ENCODE measurements at places on chromosomes 3 and 15.
A peak's percentile ranks its signal among the peaks of the same experiment; 100 is the strongest.

GRCh38 chr3:190721330-190721729 is 141.2 kb downstream of the GMNC start:
- no peak for DNase-seq

DNA sequence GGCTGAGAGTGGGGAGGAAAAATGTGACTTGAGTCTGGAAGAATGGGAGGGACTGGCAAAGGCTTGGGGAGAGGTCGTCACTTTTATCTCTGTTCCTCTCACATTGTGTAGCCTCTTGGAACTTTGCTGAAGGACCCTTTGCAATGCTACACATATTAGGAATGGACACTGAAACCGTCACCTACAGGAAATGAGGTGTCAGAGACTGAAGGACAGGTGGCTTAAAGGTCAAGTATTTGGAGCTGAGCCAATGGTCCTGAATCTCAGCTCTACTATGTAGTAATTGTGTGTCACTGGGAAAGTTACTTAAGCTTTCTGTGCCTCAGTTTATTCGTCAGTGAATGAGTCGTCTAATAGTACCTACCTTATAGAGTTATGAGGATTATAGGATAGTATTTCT is 14.7 kb downstream of the MCTP2 start:
- DNase-seq, result no peak

DNA sequence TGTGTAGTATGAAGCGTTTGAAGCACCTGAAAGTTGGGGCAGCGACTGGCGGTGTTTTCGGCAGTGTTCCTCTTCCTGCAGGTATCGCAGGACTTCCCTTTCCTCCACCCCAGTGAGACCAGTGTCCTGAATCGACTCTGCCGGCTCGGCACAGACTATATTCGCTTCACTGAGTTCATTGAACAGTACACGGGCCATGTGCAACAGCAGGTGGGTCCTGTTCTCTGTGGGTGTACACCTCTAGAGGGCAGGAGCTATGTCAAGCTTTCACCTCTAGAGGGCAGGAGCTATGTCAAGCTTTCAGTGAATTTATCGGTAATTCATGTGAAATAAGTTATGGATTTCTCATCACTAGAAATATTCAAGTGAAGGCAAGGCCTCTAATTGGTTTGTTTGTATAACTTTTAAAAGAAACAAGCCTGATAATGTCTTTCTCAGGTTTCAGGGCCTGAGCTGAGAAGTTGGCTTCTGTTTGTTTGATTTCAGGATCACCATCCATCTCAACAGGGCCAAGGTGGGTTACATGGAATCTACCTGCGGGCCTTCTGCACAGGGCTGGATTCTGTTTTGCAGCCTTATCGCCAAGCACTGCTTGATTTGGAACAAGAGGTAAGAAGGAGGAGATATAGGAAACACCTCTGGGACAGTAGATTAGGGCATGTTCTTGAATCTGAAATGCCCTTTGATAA is 5.3 kb downstream of the TUBGCP4 start:
- DNase-seq, result peak; percentile 42

GRCh38 chr15:83053151-83053550 is 13.9 kb downstream of the BTBD1 start:
- DNase-seq, result no peak

- no peak for DNase-seq
Observed at GRCh38 chr3:149479621-149480325, 5.3 kb downstream of the TM4SF4 start.

GRCh38 chr3:33145901-33146580 is 32.2 kb downstream of the CRTAP start:
- no peak for DNase-seq

GRCh38 chr3:197546307-197547085 is 9.3 kb downstream of the BDH1 start:
- DNase-seq, result no peak

- no peak for DNase-seq
Observed at GRCh38 chr3:148735597-148735996, 37.9 kb downstream of the AGTR1 start.

DNA sequence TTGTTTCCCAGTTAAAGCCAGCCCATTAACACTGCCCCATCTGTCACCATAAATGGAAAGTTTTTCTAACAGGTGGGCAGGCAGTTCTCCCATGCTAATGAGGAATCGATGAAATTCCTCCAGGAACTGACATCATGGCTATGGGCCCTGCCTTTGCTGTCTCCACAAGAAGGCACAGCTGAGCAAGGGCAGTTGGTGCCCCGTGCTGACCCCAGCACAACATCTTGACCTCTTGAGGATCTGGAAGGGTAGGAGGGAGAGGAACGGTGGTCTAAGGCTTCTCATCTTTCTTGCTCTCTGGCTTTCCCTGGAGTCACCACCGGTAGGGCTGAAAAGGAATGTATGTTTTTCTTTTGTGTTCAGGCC is 46.7 kb downstream of the CHCHD6 start:
- DNase-seq, result no peak

- no peak for DNase-seq
Observed at GRCh38 chr15:87667643-87668042, 588.9 kb downstream of the NTRK3 start.

- DNase-seq, result no peak
Observed at GRCh38 chr3:33980252-33980651, 181.8 kb downstream of the PDCD6IP start.

DNA sequence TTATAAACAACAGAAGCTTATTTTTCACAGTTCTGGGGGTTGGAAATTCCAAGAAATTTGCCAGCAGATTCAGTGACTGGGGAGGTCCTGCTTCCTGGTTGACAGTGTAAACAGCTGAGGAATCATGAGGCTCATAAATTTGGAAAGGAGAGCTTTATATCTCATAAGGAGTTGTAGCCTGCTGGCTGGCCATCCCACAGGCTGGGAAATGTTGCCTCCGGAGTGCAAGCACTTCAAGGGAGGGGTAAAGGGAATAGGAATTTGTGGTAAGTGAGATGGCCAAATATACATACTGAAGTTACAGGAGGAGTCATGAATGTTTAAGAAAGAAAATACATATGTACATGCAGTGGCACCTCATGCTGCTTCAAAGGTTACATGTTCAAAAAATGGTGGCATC is 217.2 kb upstream of the CBLB start:
- no peak for DNase-seq

DNA sequence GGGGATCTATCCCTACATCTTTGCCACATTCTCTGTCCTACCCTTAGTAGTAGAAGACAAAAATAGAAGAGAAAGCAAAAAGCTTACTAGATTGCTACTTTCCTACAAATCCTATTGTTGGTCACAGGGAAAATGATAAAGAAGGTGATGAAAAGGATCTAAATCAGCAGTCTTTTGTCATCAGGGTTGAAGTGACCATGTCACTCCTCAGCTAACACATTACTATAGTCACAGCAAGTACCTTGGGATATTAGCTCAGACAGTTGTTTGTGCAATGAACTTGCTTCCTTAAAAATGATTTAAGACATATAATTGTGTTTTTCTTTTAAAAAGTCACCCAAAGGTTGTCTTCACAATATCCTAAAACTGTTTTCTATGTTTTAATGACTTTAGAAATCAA is 6.3 kb downstream of the ST3GAL6 start:
- no peak for DNase-seq

GRCh38 chr3:78645628-78646310 is 1122.0 kb downstream of the ROBO1 start:
- DNase-seq, result no peak

DNA sequence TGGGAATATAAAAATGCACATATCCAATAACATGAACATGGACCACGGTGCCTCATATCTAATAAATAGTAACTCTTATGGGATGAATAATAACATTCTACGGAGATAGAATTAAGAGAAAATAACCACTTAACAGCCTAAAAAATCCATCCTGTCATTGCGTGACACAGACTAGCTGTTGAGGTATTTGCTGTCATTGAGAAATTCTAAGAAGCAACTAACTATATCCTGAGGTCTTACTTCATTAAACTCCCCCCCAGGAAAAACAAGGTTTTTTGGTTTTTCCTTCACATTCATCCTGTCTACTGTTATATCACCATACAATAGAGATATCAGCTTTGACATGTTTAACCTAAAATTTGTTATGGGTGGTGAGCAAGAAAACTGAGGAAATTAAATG is 14.3 kb downstream of the CEP152 start:
- no peak for DNase-seq

DNA sequence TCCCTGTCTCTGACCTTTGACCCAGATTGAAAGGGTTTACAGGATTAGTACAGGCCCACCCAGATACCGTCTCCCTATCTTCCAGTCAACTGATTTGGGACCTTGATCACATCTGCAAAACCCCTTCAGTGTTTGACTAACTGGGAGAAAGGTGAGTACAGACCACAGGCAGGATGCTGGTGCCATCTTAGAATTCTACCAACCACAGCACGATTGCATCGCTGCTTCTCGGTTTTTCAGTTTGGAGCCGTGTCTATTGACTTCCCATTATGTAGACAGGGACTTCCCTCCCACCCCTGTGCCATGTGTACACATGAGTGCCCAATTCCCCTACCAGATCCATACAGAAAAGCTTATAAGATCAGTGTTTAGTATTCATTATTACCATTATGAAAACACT is 6.6 kb upstream of the KLF13 start:
- peak; percentile 45 for DNase-seq

GRCh38 chr3:33063651-33064051 is 33.3 kb downstream of the GLB1 start:
- no peak for DNase-seq

- no peak for DNase-seq
Observed at GRCh38 chr3:149390294-149390693, 12.8 kb upstream of the TM4SF1 start.

DNA sequence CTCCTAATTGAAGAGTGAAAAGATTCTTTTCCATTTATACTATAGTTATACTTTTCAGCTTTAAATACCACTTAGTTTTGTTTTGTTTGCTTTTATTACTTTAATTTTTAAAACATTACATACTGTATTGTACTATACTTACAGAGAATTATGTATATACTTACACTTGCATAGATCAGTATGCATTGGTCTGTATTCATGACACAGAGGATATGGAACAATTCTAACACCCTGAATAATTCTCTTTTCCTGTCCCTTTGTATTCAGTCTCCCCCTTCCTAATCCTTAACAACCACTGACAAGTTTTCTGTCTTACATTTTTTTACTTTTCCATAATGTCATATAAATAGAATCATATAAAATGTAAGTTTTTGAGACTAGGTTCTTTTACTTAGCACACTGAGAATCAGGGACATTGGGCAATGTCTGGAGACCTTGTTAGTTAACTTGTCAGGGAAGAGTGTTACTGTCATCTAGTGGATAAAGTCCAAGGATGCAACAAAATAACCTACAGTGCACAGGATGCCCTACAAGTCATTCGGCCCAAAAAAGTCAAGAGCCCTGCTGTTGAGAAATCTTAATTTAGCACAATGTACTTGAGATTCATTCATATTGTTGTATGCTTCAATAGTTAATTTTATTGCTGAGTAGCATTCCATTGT is 95.7 kb upstream of the MCTP2 start:
- no peak for DNase-seq

GRCh38 chr3:4565809-4566501 is 72.8 kb downstream of the ITPR1 start:
- DNase-seq, result no peak

- no peak for DNase-seq
Observed at GRCh38 chr3:56862352-56863062, 60.8 kb upstream of the ARHGEF3 start.

DNA sequence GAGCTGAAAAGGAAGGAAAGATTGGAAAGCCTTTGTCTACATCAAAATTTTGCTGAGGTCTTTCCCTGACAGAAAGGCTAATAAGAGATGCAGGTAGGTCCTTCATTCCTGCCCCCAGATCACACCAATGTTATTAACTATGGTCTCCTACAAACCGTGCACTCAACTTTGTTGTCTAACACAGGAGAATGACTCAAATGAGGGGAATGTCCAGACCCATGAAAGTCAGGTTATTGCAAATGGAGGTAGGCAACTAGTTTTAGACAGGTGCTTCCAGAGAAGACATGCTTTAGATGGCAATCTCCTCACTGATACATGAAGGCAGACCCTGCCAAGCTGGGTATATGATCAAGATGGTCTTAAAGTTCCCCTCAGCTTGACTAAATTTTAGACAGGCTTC is 51.0 kb downstream of the NFKBIZ start:
- no peak for DNase-seq

- no peak for DNase-seq
Observed at GRCh38 chr3:71061037-71061436, 522.5 kb downstream of the FOXP1 start.

DNA sequence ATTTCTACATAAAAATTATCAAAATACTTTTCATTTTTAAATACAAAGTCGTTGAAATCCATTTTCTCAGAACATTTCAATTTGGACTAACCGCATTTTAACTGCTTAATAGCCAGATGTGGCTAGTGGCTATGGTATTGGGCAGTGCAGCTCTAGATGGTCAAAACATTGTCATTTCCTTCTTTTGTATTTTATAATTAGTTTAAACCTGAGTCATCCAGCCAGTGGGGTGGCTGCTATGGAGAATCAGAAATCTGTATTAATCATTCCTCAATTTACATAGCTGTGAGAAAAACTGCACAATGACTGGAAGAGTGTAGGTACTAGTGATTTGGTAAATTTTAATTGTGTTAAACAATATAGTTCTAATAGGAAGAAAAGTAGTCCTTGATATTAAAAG is 245.3 kb downstream of the PDZRN3 start:
- DNase-seq, result no peak

GRCh38 chr3:157122116-157122515 is 37.8 kb downstream of the CCNL1 start:
- no peak for DNase-seq

DNA sequence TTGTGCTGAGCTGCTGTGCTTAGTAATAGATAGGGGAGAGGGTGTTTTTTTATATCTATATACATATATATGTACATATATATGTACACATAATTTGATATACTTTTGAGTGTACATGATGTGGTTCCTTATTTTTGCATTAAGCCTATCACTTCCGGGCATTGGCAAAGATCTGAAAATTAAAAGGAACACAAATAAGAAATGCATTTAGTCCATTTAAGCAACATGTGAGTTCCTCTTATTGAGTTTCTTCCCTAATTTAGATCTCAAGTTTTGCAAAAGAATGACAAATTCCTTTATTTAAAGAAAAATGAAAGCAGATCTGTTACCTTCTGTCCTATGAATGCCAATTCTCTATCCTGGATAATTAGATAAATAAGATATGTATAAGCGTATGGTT is 435.1 kb downstream of the LPP start:
- no peak for DNase-seq
